ENCODE measurements at places on chromosomes 5 and 9.

GRCh38 chr9:78928625-78929405 is 631.9 kb downstream of the PSAT1 start:
- DNase-seq: no peak

GRCh38 chr9:24939109-24939850 is 393.6 kb upstream of the IZUMO3 start:
- DNase-seq: no peak

GRCh38 chr9:22413884-22414283 is 32.7 kb upstream of the DMRTA1 start:
- DNase-seq: no peak

- no peak for DNase-seq
Measured at GRCh38 chr9:13865869-13866268, 448.1 kb downstream of the NFIB start.

DNA sequence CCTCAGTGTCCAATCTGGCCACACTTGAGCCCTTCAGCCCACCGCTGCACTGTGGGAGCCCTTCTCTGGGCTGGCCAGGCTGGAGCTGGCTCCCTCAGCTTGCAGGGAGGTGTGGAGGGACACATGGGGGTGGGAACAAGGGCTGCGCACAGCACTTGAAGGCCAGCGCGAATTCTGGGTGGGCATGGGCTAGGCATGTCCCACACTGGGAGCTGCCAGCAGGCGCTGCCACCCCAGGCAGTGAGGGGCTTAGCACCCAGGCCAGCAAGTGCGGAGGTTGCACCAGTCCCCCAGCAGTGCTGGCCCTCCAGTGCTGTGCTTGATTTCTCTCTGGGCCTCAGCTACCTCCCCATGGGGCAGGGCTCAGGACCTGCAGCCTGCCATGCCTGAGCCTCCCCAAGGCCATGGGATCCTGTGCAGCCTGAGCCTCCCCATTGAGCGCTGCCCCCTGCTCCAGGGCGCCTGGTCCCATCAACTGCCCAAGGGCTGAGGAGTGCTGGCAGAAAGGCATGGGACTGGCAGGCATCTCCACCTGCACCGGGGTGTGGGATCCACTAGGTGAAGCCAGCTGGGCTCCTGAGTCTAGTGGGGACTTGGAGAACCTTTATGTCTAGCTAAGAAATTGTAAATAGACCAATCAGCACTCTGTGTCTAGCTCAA is 148.2 kb downstream of the EMB start:
- no peak for DNase-seq

- no peak for DNase-seq
Measured at GRCh38 chr5:107949688-107950341, 279.1 kb upstream of the EFNA5 start.
